ENCODE measurements at places on chromosomes 11 and 22.
A peak's percentile ranks its signal among the peaks of the same experiment; 100 is the strongest.

- H3K4me3 ChIP-seq = no peak overlapping the region
- DNase-seq = no peak
- no peaks in the 10 kb centered on the region for H3K27me3 ChIP-seq
- no peaks in the 10 kb centered on the region for H3K4me1 ChIP-seq
Measured at GRCh38 chr11:33452836-33453624, 195.8 kb downstream of the HIPK3 start.

GRCh38 chr11:59754494-59754858 is 700 bp upstream of the STX3 start:
- H3K4me3 ChIP-seq = peak overlapping the region; percentile 98
- H3K27ac ChIP-seq = peak overlapping the region; percentile 98
- H3K4me1 ChIP-seq = peaks cover 27% of the 10 kb centered on the region

DNA sequence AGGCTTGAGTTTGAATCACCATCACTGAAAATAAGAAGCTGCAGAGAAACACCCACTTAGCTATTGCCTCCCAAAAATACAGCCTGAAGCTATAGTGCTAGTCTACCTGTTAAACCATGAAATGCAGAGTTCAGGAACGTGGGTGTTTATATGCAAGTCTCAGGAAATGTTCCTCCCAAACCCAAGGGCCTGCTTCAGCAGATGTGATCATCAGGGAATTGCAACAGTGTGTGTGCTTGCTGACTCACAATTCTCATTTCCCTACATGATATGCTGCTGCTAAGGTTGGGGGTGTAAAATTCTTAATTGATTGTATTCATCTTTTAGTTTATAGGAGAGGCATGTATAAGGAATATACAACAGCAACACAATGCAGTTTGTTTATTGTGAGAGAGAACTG is 49.6 kb downstream of the NUP98 start:
- H3K27ac ChIP-seq = no peak overlapping the region
- H3K4me1 ChIP-seq = no peaks in the 10 kb centered on the region
- H3K4me3 ChIP-seq = no peak overlapping the region

- H3K4me1 ChIP-seq = peaks cover 7% of the 10 kb centered on the region
- no peaks in the 10 kb centered on the region for H3K36me3 ChIP-seq
- H3K27me3 ChIP-seq = no peaks in the 10 kb centered on the region
- no peak overlapping the region for H3K4me3 ChIP-seq
- no peak for DNase-seq
Measured at GRCh38 chr11:30991802-30992512, 377.6 kb downstream of the DCDC1 start.

DNA sequence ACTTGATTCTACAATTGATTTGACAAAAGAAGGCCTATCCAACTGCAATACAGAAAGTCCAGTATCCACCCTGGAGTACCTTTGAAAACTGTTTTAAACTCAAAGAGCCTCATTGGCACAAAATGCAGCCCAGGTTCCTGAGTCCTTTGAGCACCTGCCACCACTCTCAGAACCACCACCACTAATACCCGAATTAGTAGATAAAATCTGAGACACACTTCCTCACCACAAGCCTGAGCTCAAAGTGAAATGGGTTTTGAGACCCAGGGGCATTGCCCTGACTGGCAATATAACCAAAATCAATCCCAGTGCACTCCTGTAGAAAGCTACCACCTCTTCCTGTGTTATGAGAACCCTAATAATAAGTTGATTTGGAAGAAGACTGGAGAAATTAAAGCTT is 215.7 kb downstream of the CSNK2A3 start:
- H3K27me3 ChIP-seq = no peaks in the 10 kb centered on the region
- peaks cover 13% of the 10 kb centered on the region for H3K4me1 ChIP-seq
- H3K36me3 ChIP-seq = no peaks in the 10 kb centered on the region
- no peak overlapping the region for H3K27ac ChIP-seq

DNA sequence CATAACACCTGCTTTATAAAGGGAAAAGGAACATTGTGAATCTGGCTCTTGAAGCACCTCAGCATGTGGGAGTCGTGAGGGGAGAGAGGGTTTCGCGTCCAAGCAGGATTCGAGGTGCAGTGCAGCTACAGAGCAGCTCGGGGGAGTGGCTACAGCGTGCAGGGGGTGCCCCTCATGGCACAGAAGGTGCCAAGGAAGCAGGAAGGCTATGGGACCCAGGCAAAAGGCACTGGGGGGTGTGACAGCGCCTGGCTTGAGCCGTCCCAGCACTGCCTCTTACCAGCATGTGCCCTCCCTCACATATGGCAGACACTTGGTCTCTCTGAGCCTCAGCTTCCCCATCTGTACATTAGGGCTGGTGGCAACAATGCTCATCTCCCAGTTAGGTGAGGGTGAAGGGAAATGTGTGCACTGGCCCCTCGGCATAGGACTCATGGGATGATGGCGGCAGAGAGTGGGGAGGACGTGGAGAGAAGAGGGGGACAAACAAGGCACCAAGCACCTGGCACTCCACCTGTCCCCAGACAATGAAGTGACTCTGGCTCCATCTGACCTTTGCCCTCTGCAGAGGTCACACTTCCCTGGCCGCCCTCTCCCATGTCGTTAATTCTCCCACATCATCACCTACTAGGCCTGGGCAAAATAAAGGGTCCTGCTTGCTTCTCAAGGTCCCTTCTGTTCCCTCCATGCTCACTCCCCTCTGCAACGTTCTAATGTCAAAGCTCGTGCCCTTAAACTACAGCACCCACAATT is 10.4 kb downstream of the TNKS1BP1 start:
- H3K4me1 ChIP-seq = peaks cover 24% of the 10 kb centered on the region
- no peaks in the 10 kb centered on the region for H3K27me3 ChIP-seq
- peak overlapping the region; percentile 43 for H3K27ac ChIP-seq
- H3K4me3 ChIP-seq = no peak overlapping the region
- no peak for DNase-seq

DNA sequence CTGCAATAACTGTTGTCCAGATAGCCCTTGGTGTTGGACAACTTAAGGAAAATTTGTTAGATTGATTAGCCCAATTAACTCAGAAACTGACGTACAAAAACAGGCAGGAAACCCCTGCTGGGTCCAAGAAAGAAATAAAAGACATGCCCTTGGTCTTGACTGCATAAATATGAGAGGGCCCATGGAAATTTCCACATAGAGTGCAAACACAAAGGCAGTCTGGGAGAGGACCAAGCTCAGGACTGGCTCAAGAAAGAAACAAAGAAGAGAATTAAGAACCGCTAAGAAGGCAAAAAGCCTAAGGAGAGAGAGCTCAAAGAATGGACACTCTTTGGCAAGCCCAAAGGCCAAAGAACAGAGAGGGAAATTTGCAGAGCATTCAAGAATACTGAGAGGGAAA is 1243.9 kb downstream of the LRRC4C start:
- H3K27me3 ChIP-seq = peaks cover 60% of the 10 kb centered on the region
- H3K4me3 ChIP-seq = no peak overlapping the region
- H3K4me1 ChIP-seq = peaks cover 20% of the 10 kb centered on the region
- H3K36me3 ChIP-seq = no peaks in the 10 kb centered on the region

- H3K4me1 ChIP-seq = peaks cover 51% of the 10 kb centered on the region
- H3K27me3 ChIP-seq = no peaks in the 10 kb centered on the region
- no peaks in the 10 kb centered on the region for H3K36me3 ChIP-seq
Measured at GRCh38 chr22:27440304-27440865, 361.2 kb downstream of the MN1 start.

- H3K36me3 ChIP-seq = no peaks in the 10 kb centered on the region
- H3K4me1 ChIP-seq = peaks cover 41% of the 10 kb centered on the region
- H3K27ac ChIP-seq = no peak overlapping the region
- DNase-seq = no peak
Measured at GRCh38 chr11:13262096-13262495, 15.5 kb upstream of the BMAL1 start.

- peaks cover 14% of the 10 kb centered on the region for H3K4me1 ChIP-seq
- H3K27me3 ChIP-seq = no peaks in the 10 kb centered on the region
- H3K36me3 ChIP-seq = no peaks in the 10 kb centered on the region
- DNase-seq = no peak
Measured at GRCh38 chr11:11468954-11469353, 115.9 kb upstream of the CSNK2A3 start.

- no peak overlapping the region for H3K4me3 ChIP-seq
- peaks cover 6% of the 10 kb centered on the region for H3K4me1 ChIP-seq
- DNase-seq = peak; percentile 10
- no peak overlapping the region for H3K27ac ChIP-seq
- H3K36me3 ChIP-seq = no peaks in the 10 kb centered on the region
- no peaks in the 10 kb centered on the region for H3K27me3 ChIP-seq
Measured at GRCh38 chr11:77082838-77083565, 16.2 kb downstream of the CAPN5 start.

DNA sequence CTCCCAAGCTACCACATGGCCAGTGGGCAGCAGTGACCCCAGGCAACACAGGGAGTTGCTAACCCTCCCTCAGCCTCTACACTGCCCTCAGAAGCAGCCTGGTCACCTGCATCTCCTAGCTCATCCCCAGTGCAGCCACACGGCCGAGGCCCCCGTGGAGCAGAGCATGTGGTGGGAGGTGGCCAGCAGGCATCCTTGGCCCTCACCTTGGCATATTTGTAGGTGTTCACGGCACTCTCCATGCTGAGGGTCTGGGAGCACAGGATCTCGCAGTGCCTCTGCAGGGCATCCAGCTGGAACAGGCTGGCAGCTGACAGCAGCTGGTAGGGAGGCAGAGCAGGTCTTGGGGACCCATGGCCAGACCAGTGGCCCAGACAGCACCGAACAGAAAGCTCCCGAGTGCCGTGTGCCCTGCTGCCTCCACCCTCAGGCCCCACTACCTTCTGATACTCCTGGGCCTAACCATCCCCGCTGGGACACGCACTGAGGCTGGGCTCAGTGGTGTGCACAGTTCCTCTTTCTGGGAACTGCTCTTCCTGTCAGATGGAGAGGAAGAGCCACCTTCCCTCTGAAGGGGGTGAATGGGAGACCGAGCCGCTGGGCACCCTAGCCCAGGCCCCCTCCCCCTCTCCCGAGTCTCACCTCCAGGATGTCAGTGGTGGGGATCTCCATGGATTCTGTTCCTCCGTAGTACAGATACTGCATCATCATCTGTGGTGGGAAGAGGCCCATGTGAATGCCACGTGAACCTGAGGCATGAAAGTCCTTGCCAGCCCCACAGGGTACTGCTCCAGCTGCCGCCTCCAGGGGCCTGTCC is 48.8 kb downstream of the NAT10 start:
- H3K4me3 ChIP-seq = no peak overlapping the region
- H3K27ac ChIP-seq = no peak overlapping the region
- DNase-seq = no peak
- H3K27me3 ChIP-seq = no peaks in the 10 kb centered on the region
- no peaks in the 10 kb centered on the region for H3K4me1 ChIP-seq

DNA sequence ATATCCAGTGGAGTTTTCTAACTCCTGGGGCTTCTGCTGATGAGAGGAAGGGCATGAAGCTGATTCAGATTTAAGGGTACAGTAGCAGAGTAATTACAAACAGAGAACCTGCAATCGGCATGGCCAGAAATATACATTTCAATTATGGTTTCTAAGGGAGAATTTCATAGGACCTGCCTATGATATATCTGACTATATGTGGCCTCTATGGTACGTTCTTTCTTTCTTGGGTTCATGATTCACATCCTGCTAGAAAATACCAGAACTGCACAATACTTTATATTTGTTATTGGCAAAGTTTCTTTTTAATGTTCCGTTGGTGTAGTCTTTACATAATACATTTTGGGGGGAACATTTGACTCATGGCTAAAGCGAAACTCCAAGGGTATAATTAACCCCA is 63.1 kb upstream of the TTC12 start:
- no peak overlapping the region for H3K4me3 ChIP-seq
- no peak overlapping the region for H3K27ac ChIP-seq
- H3K27me3 ChIP-seq = no peaks in the 10 kb centered on the region
- H3K4me1 ChIP-seq = peaks cover 30% of the 10 kb centered on the region

- H3K4me1 ChIP-seq = no peaks in the 10 kb centered on the region
- H3K36me3 ChIP-seq = peaks cover 8% of the 10 kb centered on the region
- no peak for DNase-seq
- no peak overlapping the region for H3K4me3 ChIP-seq
- H3K27ac ChIP-seq = no peak overlapping the region
Measured at GRCh38 chr11:69067200-69067599, 18.5 kb downstream of the TPCN2 start.

- peaks cover 4% of the 10 kb centered on the region for H3K27me3 ChIP-seq
- no peak for DNase-seq
- H3K4me1 ChIP-seq = no peaks in the 10 kb centered on the region
- no peak overlapping the region for H3K4me3 ChIP-seq
Measured at GRCh38 chr11:76339221-76339620, 41.7 kb downstream of the THAP12 start.

GRCh38 chr11:130477586-130478203 is 29.2 kb downstream of the ADAMTS15 start:
- H3K4me1 ChIP-seq = peaks cover 3% of the 10 kb centered on the region
- H3K27ac ChIP-seq = no peak overlapping the region
- no peaks in the 10 kb centered on the region for H3K27me3 ChIP-seq

DNA sequence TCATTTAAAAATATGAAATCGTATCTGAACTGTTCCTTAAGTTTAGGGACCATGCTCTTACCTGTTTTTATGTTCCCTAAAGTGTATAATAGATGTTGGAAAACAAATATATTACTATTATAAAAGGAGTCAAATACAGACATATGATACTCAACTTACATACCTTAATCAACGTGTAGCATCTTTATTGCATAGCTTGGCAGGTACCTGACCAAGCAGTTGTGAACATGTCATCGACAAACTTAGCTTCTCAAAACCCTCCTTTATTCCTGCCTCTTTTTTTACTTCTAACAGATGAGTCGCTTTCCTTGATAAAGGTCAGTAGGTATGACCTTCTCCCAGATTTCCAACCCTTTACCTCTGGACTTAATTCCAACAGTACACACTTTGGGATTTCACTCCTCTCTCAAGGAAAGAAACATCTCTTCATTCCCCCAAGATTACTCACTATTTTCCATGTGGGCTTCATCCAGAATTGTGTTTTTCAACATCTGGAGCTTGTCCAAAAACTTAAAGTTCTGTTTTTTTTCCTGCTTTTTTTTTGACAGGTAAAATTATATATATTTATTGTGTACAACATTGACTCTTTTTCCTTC is 11.9 kb downstream of the HIPK3 start:
- H3K36me3 ChIP-seq = no peaks in the 10 kb centered on the region
- DNase-seq = no peak
- no peak overlapping the region for H3K4me3 ChIP-seq

GRCh38 chr11:105582497-105582896 is 27.4 kb upstream of the GRIA4 start:
- H3K36me3 ChIP-seq = no peaks in the 10 kb centered on the region
- H3K4me3 ChIP-seq = no peak overlapping the region
- no peaks in the 10 kb centered on the region for H3K4me1 ChIP-seq
- H3K27me3 ChIP-seq = no peaks in the 10 kb centered on the region
- no peak for DNase-seq

DNA sequence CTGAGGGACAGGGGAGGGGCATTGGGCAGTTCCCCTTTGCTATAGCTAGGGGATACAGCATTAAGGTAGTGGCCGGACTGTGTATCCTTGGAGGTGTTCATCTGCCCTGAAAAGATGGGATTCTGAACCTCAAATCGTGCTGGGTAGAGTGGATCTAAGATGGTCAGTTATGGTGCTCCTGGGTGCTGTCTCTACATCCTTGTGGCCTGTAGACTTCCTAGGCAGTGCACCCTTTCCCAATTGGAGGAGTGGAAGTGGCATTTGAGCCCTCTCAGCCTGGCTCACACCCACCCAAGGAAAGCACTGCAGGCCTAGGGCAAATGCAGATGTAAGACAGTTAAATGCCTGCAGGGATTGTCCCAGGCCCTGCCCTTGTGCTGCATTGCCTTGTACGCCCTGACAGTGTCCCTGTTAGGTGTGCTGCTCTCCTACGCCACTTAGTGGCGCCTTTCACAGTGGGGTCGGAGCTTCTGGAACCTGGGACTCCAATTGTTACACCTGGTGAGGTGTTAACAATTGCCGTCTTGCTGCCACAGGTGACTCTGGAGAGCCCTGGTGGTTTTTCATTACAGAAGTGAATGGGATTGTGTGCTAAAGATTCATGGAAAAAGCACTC is 35.0 kb downstream of the PPFIBP2 start:
- H3K27me3 ChIP-seq = no peaks in the 10 kb centered on the region
- 0 out of 2 replicates have a peak overlapping the region, but pooled peaks have one; percentile 14 for H3K27ac ChIP-seq
- DNase-seq = peak; percentile 84
- H3K4me3 ChIP-seq = no peak overlapping the region
- H3K4me1 ChIP-seq = peaks cover 37% of the 10 kb centered on the region
